ENCODE measurements at places on chromosomes 2 and 18. TPM values are rescaled to one million over a fixed set of nuclear protein-coding genes. Genes with fewer than 3 reads are reported as not detected.

NDC80 gene
- 7.7 TPM for total RNA-seq

CROCC2 gene
- total RNA-seq = not detected

OTOS gene
- total RNA-seq = not detected

OSBPL6 gene
- 14.4 TPM for total RNA-seq

UPP2 gene
- total RNA-seq = not detected

- peaks cover 20% of the 10 kb centered on the region for H3K27me3 ChIP-seq
- DNase-seq = no peak
- H3K4me3 ChIP-seq = peak overlapping the region; percentile 51
- H3K4me1 ChIP-seq = peaks cover 75% of the 10 kb centered on the region
- H3K27ac ChIP-seq = peak overlapping the region; percentile 82
Measured at GRCh38 chr2:207472343-207473048, 57.3 kb upstream of the CREB1 start.

- peaks cover 22% of the 10 kb centered on the region for H3K27me3 ChIP-seq
- H3K4me1 ChIP-seq = peaks cover 13% of the 10 kb centered on the region
- H3K27ac ChIP-seq = no peak overlapping the region
- no peak for DNase-seq
- H3K4me3 ChIP-seq = peak overlapping the region; percentile 78
- H3K36me3 ChIP-seq = peaks cover 10% of the 10 kb centered on the region
Measured at GRCh38 chr2:218957671-218958070, 1.8 kb upstream of the CDK5R2 start.

DNA sequence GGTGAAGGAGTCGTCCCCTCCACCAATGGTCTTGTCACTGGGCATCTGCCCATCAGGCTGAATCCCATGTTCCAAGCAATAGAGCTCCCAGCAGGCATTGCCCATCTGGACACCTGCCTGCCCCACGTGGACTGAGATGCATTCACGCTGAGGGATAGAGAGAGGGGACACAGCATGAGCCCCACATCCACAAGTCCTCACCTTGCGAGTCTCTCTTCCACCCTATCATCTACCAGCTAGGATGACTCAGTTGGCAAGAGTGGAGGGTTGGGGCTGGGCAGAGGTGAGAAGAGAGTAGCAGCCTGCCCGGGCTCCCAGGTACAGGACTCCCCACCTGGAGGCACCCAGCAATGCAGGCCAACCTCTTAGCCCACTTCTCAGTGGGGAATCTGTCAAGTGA, 959 bp upstream of the TUBA4B start:
- H3K4me3 ChIP-seq = peak overlapping the region; percentile 88
- H3K36me3 ChIP-seq = no peaks in the 10 kb centered on the region
- peaks cover 22% of the 10 kb centered on the region for H3K4me1 ChIP-seq
- DNase-seq = no peak
- H3K27ac ChIP-seq = peak overlapping the region; percentile 52

GRCh38 chr2:224994242-224994823, 47.9 kb downstream of the DOCK10 start:
- no peak for DNase-seq
- H3K27me3 ChIP-seq = peaks cover 2% of the 10 kb centered on the region
- H3K4me1 ChIP-seq = no peaks in the 10 kb centered on the region
- H3K27ac ChIP-seq = no peak overlapping the region
- H3K36me3 ChIP-seq = no peaks in the 10 kb centered on the region
- no peak overlapping the region for H3K4me3 ChIP-seq

GRCh38 chr2:216589791-216590190, 43.4 kb upstream of the IGFBP2 start:
- no peak overlapping the region for H3K4me3 ChIP-seq
- H3K27ac ChIP-seq = no peak overlapping the region
- no peak for DNase-seq
- no peaks in the 10 kb centered on the region for H3K36me3 ChIP-seq
- no peaks in the 10 kb centered on the region for H3K27me3 ChIP-seq

DNA sequence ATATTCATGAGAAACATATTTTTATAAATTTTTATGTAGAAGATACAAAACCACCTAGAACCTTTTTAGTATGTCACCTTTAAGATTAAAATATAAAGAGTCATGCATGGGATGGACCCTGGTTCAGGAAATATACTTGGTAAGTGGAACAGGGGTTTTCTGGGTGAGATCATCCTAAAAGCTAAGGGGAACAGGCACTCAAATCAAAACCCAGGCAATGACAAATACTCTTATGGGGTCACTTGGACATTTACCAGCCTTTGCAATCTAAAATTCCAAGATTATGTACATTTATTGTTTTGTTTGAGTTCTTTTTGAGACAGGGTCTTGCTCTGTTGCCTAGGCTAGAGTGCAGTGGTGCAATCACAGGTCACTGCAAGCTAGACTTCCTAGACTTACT, 65.8 kb downstream of the SGPP2 start:
- H3K27me3 ChIP-seq = peaks cover 2% of the 10 kb centered on the region
- no peak overlapping the region for H3K4me3 ChIP-seq
- peaks cover 9% of the 10 kb centered on the region for H3K36me3 ChIP-seq
- peaks cover 7% of the 10 kb centered on the region for H3K4me1 ChIP-seq

- H3K4me1 ChIP-seq = peaks cover 8% of the 10 kb centered on the region
- no peaks in the 10 kb centered on the region for H3K36me3 ChIP-seq
- H3K4me3 ChIP-seq = no peak overlapping the region
- no peaks in the 10 kb centered on the region for H3K27me3 ChIP-seq
- H3K27ac ChIP-seq = no peak overlapping the region
Measured at GRCh38 chr2:49355611-49356010, 201.3 kb upstream of the FSHR start.

- no peaks in the 10 kb centered on the region for H3K36me3 ChIP-seq
- H3K4me1 ChIP-seq = peaks cover 19% of the 10 kb centered on the region
- H3K27me3 ChIP-seq = no peaks in the 10 kb centered on the region
- DNase-seq = peak; percentile 24
- H3K4me3 ChIP-seq = peak overlapping the region; percentile 50
Measured at GRCh38 chr18:7789856-7790552, 222.9 kb downstream of the PTPRM start.

DNA sequence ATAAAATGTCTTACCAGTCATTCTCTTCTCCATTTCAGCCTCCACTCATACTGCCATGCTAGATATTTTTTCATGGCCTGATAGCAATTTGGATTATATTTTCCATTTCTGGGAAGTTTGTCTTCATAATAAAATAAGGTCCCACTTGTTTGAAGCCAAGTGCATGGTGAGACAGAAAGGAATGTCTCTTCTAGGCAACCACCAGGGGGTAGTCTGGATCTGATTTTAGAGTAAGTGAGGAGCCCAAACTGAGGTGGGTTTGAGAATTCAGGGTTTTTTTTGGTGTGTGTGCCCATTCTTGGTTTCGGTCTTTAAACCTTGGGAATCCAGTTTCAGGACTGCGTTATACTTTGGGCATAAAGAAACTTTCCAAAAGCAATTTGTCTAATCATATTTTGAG, 315.5 kb downstream of the RPRM start:
- H3K4me1 ChIP-seq = no peaks in the 10 kb centered on the region
- H3K4me3 ChIP-seq = no peak overlapping the region
- H3K27ac ChIP-seq = no peak overlapping the region
- no peaks in the 10 kb centered on the region for H3K27me3 ChIP-seq
- no peaks in the 10 kb centered on the region for H3K36me3 ChIP-seq
- no peak for DNase-seq

DNA sequence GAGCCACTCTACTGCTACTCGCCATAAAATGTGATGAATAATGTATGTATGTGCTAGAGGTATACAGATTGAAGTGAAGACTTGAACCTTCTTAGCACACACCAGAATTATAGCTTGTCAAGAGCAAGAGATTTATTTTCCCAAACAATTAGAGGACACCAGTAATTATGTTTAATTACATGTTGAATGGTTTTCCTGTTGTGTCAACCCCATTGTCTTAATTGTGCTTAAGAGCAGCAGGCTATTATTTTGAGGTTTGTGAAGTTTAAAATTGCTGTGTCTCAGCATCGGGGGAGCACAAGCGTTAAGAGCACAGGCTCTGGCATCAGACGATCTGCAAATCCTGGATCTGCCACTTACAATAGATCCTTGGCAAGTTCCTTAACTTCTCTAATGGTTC, 29.0 kb downstream of the KIF5C start:
- peak overlapping the region; percentile 30 for H3K27ac ChIP-seq
- DNase-seq = no peak
- no peaks in the 10 kb centered on the region for H3K36me3 ChIP-seq
- peaks cover 59% of the 10 kb centered on the region for H3K4me1 ChIP-seq
- peak overlapping the region; percentile 47 for H3K4me3 ChIP-seq
- peaks cover 9% of the 10 kb centered on the region for H3K27me3 ChIP-seq

- peaks cover 10% of the 10 kb centered on the region for H3K4me1 ChIP-seq
- peak overlapping the region; percentile 25 for H3K27ac ChIP-seq
- no peaks in the 10 kb centered on the region for H3K36me3 ChIP-seq
- no peak for DNase-seq
- H3K27me3 ChIP-seq = no peaks in the 10 kb centered on the region
- H3K4me3 ChIP-seq = peak overlapping the region; percentile 6
Measured at GRCh38 chr2:235218486-235218907, 266.7 kb downstream of the SH3BP4 start.

GRCh38 chr2:111173856-111174255, 53.1 kb downstream of the BCL2L11 start:
- no peak overlapping the region for H3K27ac ChIP-seq
- H3K4me1 ChIP-seq = no peaks in the 10 kb centered on the region
- H3K4me3 ChIP-seq = no peak overlapping the region
- H3K27me3 ChIP-seq = peaks cover 7% of the 10 kb centered on the region

DNA sequence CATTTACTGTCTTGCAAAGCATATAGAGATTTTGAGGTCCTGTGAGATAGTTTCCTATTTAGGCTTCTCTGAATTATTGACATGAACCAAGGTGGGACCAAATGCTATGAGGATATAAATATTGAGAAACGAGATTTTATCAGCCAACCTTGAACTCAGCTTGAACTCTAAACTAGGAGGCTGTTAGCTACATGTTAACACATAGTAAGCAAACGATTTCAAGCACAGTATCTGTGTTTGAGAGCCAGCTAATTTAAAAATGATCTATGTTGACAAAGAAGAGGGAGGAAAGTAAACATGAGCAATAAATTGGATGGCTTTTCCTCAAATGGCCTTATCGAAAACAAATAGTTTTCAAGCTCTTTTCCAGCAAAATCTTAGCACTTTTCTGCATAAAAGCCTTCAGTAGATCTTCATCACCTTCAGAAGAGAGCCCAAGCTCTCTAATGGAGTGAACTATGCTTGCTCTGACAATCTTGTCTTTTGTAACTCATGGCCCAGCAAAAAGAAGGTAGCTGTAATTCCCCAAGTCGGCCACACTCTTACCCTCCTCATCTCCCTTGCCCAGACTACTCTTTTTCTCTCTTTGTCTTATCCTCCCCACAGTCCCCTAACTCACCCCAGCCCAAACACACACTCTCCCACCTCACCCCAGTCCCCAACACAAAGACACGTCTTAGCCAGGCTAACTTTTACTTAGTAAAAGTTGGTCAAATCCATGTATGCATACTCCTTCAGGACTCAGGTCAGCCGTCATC, 14.7 kb downstream of the CD28 start:
- no peaks in the 10 kb centered on the region for H3K36me3 ChIP-seq
- H3K27me3 ChIP-seq = no peaks in the 10 kb centered on the region
- H3K4me3 ChIP-seq = no peak overlapping the region
- H3K4me1 ChIP-seq = peaks cover 8% of the 10 kb centered on the region
